Stimulated activated CD8-positive, alpha-beta memory T cell treated with anti-CD3 and anti-CD28 coated beads, Interleukin-15, amount 100 ng/mL, for 48 hours (primary cell): ENCODE measurements at places on chromosomes 16 and 17.

DNA sequence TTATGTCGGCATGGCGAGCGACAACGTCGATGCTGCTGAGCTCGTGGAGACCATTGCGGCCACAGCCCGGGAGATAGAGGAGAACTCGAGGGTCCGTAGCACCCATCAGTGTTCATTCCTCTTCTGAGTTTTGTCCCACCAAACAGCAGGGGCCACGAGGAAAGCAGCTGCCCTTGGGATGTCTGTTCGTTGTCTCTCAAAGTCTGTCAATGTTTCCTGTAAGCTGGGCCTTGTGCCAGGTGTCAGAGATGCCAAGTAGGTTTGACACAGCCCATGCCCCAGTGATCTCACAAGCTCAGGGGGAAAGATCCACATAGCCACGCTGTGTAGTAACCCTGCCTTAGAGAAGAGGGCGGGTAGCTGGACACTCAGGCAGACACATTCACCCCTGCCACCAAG lies 22.6 kb downstream of the NTAN1 start:
- no peak for DNase-seq

DNA sequence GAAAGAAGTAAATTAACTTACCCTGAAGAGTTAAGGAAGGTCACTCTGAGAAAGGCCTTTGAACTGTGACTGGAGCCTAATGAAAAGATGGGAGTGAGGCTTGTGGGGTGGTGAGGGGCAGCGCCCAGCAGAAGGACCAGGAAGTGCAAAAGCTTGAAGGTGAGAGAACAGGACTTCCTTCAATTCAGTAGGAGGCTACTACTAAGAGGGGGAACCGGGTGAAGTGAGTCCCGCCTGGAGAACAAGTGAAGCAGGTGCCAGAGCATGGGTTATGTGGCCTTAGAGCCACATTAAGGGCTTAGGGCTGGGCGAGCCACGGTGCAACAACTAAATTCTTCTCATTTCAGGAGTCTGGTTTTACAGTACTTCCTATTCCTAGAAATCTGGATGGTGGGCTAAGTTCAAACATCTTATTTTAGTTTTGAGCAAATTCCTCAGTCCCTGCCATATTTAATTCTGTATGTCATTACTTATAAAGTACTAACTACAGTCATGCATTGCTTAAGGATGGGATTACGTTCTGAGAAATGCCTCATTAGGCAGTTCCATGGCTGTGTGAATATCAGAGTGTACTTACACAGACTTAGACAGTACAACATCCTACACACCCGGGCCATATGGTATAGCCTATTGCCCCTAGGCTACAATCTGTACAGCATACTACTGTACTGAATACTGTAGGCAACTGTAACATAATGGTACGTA lies 5.1 kb downstream of the CFAP20 start:
- DNase-seq, result no peak

DNA sequence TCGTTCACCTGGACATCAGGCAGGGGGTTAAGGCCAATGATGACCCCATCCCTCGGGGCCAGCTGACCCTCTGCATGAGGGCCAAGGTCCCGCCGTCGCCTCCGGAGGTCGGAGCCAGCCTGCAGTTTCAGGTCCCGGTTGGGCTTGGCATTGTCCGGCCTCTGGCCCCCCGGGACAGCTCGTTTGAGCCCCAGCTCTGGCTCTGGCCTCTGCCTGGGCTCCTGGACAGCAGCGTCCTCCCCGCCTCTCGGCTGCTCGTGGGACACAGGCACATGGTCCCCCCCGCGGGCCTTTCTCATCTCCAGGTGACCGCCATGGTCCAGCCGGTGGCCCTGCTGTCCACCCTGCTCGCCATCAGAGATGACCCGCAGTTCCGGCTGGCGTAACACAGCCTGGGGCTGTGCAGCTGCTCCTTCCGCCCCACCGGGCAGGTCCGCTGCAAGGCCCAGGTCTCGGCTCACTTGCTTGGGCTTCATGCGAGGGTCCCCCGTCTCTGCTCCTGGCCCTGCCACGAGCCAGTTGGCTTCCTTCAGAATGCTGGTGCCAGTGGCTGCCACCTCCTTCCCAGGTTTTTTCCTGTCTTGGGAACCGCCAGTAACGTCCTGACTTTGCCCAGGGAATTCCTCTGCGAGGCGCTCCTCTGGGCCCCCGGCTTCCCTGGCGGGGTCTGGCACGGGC lies 6.7 kb downstream of the NDUFAF8 start:
- DNase-seq, result no peak

DNA sequence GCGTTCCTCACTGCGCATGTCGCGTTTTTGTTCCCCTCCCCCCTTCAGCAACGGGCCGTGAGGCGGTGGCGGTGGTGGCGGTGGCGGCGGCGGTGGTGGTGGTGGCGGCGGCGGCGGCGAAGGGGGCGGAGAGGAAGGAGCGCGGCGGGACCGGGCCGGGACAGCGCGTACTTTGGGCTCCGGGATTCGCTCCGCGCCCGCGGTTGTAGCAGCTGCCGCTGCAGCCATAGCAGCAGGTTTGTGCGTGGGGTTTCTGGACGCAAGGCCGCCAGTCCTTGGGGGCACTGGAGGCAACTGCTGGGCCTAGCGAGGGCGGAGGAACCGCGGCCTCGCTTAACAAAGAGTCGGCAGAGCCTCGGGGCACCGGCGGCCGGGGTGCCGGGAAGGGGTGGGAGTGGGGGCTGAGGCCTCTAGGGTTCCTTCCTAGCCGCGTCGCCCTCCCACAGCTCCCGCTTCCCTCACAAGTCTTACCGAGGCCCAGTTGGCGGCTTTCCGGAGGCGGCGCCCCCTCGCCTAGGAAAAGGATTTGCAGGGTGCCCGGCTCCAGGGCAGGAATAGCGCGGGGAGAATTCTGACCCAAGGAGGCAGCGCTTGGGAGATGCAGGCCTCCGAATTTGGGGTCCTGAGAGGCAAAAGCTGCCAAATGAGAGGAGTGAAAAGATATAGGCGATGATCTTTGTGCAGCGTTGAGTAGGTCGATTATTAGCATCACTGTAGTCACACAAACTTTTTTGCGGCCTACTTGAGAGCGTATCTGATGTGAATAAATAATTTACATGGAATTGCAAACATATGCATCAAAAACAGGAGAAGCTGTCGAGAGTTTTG lies at the start of gene DDX42:
Gene DDX42, plus strand, starts transcription at position 30 of the 828 bp plus-strand sequence. CDS start 12,880 bp downstream, outside the sequence.
- no peak for DNase-seq

DNA sequence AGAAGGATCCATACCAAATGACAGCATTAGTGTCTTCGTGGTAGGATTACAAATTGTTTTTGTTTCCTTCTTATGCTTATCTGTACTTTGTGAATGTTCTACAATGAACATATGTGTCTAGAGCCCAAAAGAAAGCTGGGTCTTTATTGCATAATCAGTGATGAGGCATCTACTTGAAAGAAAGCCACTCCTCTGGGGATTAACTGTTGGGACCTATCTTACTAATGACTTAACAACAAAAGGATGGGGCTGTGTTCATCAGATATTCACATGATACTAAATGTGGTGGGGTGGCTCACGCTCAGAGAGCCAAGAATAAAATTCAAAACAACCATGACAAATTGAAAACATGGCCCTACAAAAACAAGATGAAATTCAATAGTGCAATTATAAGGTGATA lies 160.2 kb downstream of the RGS9 start:
- DNase-seq, result no peak

- no peak for DNase-seq
Measured at GRCh38 chr16:19860166-19861041, 24.2 kb downstream of the GPRC5B start.

GRCh38 chr16:64269756-64270155 lies 852.1 kb downstream of the CDH11 start:
- no peak for DNase-seq
